IMR-90 (cell line): ENCODE measurements at places on chromosomes 7 and 10. TPM values are rescaled to one million over a fixed set of nuclear protein-coding genes. Genes with fewer than 3 reads are reported as not detected.

GRCh38 chr7:95199779-95200558 is 124.4 kb downstream of the PON1 start:
- H3K4me3 ChIP-seq, result no peak overlapping the region
- peak; percentile 33 for DNase-seq
- H3K27ac ChIP-seq, result no peak overlapping the region
- no peaks in the 10 kb centered on the region for H3K4me1 ChIP-seq

DNA sequence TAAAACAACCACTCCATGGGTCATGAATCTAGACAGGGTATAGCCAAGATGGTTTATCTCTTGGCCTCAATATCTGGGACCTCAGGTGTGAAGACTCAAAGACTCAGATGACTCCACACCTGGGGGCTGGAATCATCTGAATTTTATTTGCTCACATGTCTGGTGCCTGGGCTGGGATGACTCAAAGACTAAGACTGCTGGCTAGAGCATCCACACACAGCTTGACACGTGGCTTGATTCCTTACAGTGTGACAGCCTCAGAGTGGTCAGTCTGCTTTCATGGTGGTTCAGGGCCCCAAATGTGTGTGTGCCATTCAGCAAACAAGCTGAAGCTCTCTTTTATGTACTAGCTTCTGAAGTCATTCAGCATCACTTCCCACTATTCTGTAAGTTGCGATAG is 333.7 kb downstream of the RNLS start:
- no peak overlapping the region for H3K27ac ChIP-seq
- no peak overlapping the region for H3K4me3 ChIP-seq
- no peaks in the 10 kb centered on the region for H3K36me3 ChIP-seq
- H3K27me3 ChIP-seq, result no peaks in the 10 kb centered on the region
- H3K4me1 ChIP-seq, result peaks cover 3% of the 10 kb centered on the region

GRCh38 chr7:94362276-94362675 is 32.4 kb upstream of the COL1A2 start:
- no peaks in the 10 kb centered on the region for H3K36me3 ChIP-seq
- H3K4me3 ChIP-seq, result no peak overlapping the region
- peaks cover 5% of the 10 kb centered on the region for H3K4me1 ChIP-seq
- no peak overlapping the region for H3K27ac ChIP-seq
- no peak for DNase-seq

GRCh38 chr10:133461841-133462240 is 8.1 kb downstream of the SCART1 start:
- no peaks in the 10 kb centered on the region for H3K4me1 ChIP-seq
- no peaks in the 10 kb centered on the region for H3K27me3 ChIP-seq
- no peaks in the 10 kb centered on the region for H3K36me3 ChIP-seq
- H3K4me3 ChIP-seq, result no peak overlapping the region
- DNase-seq, result no peak

GRCh38 chr7:88115816-88116215 is 104.0 kb downstream of the SRI start:
- H3K27ac ChIP-seq, result no peak overlapping the region
- no peaks in the 10 kb centered on the region for H3K36me3 ChIP-seq
- H3K4me3 ChIP-seq, result no peak overlapping the region
- no peaks in the 10 kb centered on the region for H3K27me3 ChIP-seq
- no peaks in the 10 kb centered on the region for H3K4me1 ChIP-seq

- no peak for DNase-seq
- H3K4me1 ChIP-seq, result peaks cover 3% of the 10 kb centered on the region; the same call in 1 of the 2 replicates
- H3K4me3 ChIP-seq, result no peak overlapping the region
- no peaks in the 10 kb centered on the region for H3K36me3 ChIP-seq
- H3K27ac ChIP-seq, result no peak overlapping the region
- H3K27me3 ChIP-seq, result no peaks in the 10 kb centered on the region
Measured at GRCh38 chr7:7895004-7895650, 73.5 kb upstream of the GLCCI1 start.

DNA sequence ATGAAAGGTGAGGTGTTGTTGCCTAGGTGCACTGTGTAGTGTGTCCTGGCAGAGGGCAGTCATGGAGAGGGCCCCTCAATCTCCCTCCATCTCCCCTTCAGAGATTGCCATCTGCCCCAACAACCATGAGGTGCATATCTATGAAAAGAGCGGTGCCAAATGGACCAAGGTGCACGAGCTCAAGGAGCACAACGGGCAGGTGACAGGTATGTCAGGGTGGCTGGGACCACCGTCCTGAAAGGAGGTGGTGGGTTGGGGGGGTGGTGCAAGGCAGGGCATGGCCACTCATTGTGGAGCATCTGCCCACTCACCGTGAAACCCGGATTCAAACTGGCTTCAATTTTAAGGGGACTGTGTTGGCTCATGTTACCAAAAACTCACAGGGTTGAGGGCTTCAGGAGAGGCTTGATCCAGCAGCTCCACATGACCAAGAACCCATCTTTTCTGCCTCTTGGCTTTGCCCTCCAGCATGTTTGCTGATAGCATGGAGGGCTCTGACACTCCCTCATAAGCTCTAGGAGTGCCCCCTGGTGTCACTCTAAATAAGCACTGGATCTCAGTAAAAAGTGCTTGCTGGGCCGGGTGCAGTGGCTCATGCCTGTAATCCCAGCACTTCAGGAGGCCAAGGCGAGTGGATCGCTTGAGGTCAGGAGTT is 12.2 kb downstream of the ARPC1B start:
- H3K27ac ChIP-seq, result no peak overlapping the region
- no peaks in the 10 kb centered on the region for H3K27me3 ChIP-seq
- H3K36me3 ChIP-seq, result peaks cover 35% of the 10 kb centered on the region
- H3K4me1 ChIP-seq, result no peaks in the 10 kb centered on the region
- H3K4me3 ChIP-seq, result no peak overlapping the region

DNA sequence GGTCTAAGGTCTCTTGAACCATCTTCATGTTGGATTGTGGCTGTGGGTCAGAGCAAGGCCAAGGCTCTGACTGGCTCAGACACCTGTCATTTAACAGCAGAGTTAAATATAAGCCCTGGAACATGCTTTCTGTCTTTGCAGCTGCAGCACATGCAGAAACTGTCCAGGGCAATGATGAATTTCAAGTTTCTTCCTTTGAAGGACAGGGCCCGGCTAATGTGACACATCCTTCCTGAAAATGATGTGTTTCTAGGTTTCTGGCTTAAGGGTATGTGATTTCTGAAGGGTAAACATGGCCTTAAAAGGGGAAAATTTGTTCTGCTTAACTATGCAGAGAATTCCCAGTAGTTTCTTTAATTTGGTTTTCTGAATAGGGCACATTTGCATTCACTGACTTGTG is 34.0 kb upstream of the SLC35B4 start:
- no peak overlapping the region for H3K4me3 ChIP-seq
- DNase-seq, result no peak
- peaks cover 16% of the 10 kb centered on the region for H3K27me3 ChIP-seq
- no peaks in the 10 kb centered on the region for H3K4me1 ChIP-seq

DNA sequence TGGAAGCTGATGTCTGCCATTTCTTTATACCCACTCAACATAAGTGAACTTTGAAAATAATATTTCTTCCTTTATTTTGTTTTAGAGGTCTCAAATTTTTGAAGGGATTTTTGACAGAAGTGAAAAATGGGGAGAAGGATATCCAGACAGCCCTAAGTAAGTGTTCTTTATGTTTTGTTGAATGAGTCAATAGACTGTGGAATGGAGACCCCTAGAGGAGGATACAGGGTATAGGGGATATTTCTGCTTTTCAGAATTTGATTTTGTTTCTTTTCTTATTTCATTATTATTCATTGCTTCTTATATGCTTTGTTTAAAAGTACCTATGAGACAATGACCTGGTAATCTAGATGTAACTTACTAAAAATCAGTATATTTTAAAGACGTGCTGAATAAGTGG is 34.4 kb downstream of the PLEKHA8 start:
- no peaks in the 10 kb centered on the region for H3K27me3 ChIP-seq
- peak; percentile 56 for DNase-seq
- no peak overlapping the region for H3K27ac ChIP-seq

DNA sequence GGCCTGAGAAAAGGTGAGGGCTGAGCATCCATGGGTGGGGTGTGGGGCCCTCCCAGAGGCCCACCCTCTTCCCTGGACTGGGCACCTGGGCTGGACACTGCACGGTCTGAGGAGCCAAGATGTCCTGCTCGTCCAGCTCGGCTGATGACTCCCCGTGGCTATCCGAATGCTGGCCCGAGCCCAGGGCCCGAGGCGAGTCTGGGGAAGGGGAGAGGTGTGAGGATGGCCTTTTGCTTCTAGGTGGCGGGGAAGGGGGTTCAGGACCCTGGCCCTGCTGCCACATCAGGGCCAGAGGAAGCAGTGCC is 7.1 kb downstream of the NACAD start:
- DNase-seq, result no peak
- H3K4me1 ChIP-seq, result no peaks in the 10 kb centered on the region
- peaks cover 24% of the 10 kb centered on the region for H3K36me3 ChIP-seq
- no peak overlapping the region for H3K4me3 ChIP-seq
- no peaks in the 10 kb centered on the region for H3K27me3 ChIP-seq

GRCh38 chr10:127338399-127339110 is 142.2 kb upstream of the INSYN2A start:
- H3K27ac ChIP-seq, result no peak overlapping the region
- peaks cover 4% of the 10 kb centered on the region; the same call in 1 of the 2 replicates for H3K4me1 ChIP-seq
- no peak for DNase-seq

DNA sequence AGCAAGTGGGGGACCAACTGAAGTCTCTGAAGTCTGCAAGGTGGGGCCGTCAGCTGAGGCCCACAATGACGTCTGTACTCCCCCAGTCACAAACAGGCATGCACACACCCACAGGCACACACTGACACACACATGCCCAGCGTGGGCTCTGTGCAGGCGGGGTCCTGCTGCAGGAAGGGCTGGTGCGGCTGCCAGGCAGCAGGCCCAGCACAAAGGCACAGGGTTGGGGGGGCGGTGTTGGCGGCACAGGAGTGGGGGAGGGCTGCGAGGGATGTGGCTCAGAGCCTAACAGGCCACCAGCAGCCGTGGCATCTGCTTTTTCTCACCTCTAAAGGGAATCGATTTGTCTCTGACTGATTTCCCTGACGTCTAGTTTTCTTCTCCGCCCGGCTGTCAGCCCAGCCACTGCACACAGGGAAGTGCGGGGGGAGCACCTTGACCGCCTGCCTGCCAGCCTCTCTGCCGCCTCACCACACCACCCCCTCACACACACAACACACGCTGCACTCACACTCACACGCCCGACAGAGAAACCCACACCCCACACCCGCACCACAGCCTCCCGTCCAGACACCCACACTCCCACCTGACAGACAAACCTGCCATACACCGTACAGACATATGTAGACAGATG is 43.5 kb upstream of the ZMIZ1 start:
- no peak for DNase-seq
- no peak overlapping the region for H3K27ac ChIP-seq
- no peaks in the 10 kb centered on the region for H3K36me3 ChIP-seq
- peaks cover 21% of the 10 kb centered on the region for H3K27me3 ChIP-seq
- H3K4me1 ChIP-seq, result no peaks in the 10 kb centered on the region; the same call in 1 of the 2 replicates

DNA sequence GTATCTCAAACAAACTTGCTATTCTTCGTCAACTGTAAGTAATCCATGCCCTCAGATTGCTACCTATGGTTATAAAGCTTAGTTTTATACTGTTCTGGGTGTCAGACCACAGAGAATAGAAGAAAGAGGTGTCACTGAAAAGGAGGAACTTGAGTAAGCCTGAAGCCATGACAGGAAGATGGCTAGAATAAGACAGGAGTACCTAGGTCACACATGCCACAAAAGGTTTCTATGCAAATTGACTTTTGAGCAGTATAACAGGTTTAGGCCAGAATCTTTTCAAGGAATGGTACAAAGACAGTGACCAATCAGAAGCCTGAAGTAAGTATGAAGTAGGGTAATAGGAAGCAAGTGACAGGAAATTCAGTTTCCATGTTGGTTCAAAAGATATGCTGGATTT is 23.5 kb downstream of the FBXW4 start:
- H3K4me3 ChIP-seq, result no peak overlapping the region
- H3K27ac ChIP-seq, result no peak overlapping the region
- H3K36me3 ChIP-seq, result peaks cover 33% of the 10 kb centered on the region

DNA sequence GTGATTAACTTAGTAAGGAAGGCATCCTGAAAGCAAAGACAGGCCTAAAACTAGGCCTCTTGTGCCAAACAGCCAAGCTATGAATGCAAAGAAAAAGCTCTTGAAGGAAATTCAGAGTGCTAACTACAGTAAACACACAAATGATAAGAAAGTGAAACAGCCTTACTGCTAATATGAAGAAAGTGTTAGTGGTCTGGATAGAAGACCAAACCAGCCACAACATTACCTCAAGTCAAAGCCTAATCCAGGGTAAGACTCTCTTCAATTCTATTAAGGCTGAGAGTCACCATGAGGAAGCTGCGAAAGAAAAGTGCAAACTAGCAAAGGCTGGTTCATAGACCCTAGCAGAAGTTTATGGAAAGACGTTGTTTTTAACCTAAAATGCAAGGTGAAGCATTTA is 66.0 kb downstream of the IPMK start:
- DNase-seq, result no peak
- H3K36me3 ChIP-seq, result 0 out of 2 replicates have a peak, but pooled peaks cover 1% of the 10 kb centered on the region
- no peak overlapping the region for H3K27ac ChIP-seq
- H3K27me3 ChIP-seq, result no peaks in the 10 kb centered on the region
- no peaks in the 10 kb centered on the region for H3K4me1 ChIP-seq

The BHLHA15 gene
- not detected in 2 replicates for total RNA-seq

The ATP5F1C gene
- 343 and 367 TPM in 2 replicates for total RNA-seq

The TMEM229A gene
- not detected in 2 replicates for total RNA-seq

The TECTB gene
- total RNA-seq, result not detected in 2 replicates

The HTRA1 gene
- total RNA-seq, result 23.1 and 28.5 TPM in 2 replicates
